Fibroblast of skin of left quadriceps (primary cell): ENCODE measurements at places on chromosomes 13 and 19.

GRCh38 chr13:44219577-44220548 lies 153.8 kb upstream of the SERP2 start:
- DNase-seq: no peak

DNA sequence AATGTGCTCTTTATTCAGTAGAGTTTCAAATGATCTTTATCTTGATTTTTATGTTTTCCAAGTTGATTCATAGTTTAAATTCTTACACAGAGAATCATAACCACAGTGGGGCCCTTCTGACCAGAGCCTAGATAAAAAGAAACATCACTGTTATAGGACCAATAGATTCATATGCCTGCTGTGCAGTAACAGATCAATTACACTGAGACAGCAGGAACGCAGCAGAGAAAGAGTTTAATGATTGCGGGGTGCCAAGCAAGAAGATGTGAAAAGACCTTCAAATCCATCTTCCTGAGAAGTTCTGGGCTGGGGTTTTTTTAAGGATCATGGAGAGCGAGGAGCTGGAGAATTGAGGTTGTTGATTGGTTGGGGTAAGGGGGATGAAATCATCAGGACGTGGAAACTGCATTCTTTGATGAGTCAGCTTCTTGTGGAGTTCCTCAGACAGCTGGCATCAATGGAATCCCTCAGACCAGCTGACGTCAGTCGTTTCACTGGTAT lies 346.6 kb downstream of the TBC1D4 start:
- DNase-seq: peak; percentile 91

GRCh38 chr13:43665388-43665787 lies 121.4 kb downstream of the ENOX1 start:
- no peak for DNase-seq

DNA sequence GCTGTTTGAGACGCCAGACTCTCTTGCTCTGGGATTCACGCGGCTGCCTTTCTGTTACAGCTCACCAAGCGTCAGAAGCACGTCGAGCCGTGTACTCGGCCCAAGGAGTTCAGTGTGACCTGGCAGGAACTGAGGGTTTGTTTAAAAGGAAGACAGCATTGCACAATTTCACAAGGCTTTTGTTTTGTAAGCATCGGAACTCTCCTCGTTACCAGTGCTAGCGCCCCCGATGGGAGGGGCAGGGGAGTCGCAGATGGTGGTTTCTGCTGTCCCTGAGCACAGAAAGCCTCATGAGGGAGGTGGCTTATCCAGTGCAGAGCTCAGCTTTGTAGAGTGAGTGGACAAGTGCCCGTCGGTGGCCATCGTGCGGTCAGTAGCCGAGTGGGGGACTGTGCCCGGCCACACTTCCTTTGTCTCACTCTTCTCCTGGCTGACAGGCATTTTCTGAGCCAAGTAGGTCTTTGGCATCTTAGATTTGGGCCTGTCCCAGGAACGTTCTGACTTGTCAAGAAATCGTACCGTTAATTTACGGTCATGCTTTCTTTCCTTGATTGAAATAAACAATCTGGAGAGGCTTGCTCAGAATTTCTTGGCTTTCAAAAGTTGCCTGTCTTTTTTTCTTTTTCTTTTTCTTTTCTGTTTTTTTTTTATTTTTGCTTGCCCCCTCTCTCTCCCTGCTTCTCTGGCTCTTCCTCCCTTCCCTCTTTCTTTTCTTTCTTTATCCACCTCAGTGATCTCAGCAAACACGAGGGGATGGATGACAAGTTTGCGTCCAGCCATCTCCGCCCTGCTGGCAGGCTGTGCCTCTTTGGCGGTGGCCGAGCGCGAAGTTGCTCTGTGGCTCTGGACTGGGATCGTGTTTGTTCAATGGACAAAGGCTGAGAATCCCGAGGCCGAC lies 7.7 kb downstream of the KDM4B start:
- peak; percentile 12 for DNase-seq

DNA sequence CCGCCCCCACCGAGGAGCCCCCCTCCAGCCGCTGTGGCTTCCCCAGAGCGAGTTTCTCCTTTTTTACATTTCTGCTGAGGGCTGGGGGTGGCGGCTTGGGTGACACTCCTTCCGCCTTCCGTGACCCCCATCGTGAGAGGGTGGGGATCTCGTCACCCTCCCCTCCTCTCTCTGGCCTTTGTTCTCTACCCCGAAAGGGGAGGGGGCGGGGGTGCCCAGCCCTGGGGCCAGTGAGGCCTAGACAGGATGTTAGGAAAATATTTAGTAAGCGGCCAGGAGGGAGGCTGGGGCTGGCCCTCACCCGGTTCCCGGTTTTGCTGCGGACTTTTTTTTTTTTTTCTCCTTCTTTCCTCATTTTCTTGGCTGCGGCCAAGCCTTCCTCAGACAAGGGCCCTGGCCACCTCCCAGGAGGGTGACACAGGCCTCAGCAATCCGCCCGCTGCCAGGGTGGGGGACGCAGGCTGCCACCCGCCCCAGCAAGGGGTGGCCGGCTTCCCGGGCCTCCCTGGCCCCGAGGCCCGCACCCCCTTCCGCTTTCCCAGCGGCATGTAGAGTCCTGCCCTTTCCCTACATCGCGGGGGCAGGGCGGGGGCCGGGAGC lies 3.9 kb downstream of the MIDN start:
- DNase-seq: peak; percentile 75

DNA sequence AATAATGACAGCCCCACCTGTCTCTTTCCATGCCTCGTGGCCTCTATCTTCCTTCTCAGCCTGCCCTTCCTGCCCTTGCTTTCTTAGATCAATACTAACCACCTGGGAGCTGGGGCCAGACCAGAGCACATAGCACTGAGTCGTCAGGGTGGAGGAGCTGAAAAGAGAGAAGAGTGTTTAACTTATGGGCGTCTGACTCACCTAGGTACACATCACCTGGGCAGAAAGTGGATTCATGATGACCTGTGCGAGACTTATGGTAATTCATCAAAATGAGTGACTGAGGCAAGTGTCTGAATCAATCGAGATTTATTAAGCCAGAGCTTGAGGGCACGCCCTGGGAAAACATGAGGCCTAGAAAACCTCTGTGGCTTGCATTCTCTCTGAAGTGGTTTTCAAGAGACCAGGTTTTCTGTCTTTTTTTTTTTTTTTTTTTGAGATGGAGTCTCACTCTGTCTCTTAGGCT lies 19.2 kb downstream of the CEACAM6 start:
- DNase-seq: no peak

GRCh38 chr13:98332222-98332621 lies 155.2 kb upstream of the RNF113B start:
- no peak for DNase-seq

DNA sequence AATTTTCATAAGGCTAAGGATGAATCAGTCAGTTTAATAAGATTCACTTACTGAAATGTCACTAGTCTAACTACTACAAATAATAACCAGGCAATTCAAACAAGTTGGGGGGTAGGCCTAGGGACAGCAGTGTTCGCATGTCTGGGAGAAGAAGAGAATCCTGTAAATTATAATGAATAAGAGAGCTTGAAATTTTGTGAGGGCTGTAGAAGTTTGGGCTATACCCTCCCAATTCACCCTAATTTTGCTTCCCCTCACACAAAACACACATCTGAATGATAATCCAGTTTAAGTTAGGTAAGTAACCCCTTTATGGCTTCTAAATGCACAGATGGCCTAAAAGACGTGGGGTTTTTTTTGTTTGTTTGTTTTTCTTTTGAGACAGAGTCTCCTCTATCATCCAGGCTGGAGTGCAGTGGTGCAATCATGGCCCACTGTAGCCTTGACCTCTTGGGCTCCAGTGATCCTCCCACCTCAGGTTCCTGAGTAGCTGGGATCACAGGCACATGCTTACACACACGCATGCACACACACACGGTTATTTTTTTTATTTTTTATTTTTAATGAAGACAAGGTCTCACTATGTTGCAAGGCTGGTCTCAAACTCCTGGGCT lies 69.9 kb downstream of the TBC1D4 start:
- no peak for DNase-seq

DNA sequence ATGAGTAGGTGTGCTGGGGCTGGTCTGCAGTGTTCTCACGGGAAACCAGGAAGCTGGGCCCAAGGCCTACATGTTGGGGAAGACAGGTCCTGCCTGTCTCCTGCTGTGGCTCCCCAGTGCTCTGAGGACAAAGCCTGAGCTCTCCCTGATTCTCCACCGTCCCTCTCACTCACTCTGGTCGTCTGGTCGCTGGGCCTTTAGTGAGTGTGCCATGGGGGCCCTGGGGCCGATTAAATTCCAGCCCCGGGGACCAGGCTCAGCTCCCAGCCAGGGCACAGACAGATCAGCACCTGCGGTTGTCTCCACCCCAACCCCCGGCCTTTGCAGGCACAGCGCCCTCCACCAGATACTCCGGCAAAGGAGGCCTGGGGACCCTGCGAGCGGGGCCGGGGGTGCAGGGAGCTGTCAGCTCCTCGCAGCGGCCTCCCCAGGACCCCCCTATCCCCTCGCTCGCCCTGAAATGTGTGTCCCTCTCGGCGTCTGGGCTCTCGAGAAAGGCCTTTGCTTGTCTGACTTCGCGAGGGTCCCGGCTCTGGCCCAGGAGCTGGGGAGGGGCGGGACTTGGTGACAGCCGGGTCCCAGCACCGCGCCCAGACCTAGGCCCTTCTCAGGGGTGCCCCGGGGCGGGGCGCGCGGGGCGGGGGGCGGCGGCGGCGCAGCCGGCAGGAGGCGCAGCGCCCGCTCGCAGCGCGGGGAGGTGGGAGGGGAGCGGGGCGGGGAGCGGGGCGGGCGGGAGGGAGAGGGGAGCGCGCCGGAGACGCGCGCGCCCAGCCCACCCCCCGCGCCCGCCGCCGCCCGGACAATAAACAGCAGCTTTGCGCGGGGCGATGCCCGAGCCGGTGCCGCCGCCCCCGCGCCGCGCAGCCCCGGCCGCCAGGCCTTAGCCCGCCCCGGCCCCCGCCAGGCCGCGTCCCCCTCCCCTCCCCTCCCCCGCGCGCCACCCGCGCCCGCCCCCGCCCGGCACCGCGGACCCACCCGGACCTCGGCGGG lies at the start of gene PALM:
Gene PALM, plus strand, starts transcription at position 782 of the 990 bp plus-strand sequence. CDS start 212 bp downstream, outside the sequence.
- no peak for DNase-seq

GRCh38 chr19:42595550-42596172 lies 937 bp upstream of the CEACAM8 start:
- DNase-seq: no peak

GRCh38 chr13:110311443-110312338 lies 4.6 kb downstream of the COL4A2 start:
- no peak for DNase-seq

DNA sequence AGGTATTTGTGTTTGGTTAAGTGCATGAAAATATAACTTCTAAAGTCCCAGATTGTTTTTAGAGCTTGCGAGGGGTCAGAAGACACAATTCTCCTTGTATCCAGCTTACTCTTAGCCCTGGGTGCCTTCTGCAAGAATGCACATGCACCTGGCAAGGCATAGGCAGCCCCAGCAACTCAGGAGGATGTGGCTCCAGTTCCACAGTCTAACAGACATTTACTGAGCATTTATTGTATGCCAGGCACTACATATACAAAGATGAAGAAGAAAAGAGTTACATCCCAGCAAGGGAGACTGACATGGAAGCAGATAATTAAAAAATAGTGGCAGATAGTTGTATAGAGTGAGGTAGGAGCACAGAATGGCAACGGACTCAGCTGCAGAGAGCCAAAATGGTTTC lies 101.1 kb upstream of the FRY start:
- DNase-seq: no peak

- DNase-seq: no peak
Observed at GRCh38 chr13:97113231-97114001, 108.7 kb upstream of the MBNL2 start.

DNA sequence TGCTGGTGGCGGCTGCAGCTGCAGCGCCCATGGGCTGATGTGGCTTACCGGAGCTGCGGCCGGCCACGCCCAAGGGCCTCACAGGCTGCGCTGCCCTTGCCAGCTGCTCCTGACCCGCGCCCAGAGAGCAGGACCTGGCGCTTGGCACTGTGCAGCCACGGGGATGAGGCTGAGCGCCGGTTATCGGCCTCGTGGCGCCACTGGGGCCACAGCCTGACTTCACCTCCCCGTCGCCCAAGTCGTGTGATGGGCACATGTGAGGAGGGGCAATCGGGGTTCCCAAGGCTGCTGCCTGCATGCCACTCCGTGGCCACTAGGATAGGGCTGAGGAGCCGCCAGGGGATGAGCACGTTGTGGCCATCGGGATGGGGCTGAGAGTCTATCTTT lies 77.2 kb upstream of the PABPC3 start:
- no peak for DNase-seq

DNA sequence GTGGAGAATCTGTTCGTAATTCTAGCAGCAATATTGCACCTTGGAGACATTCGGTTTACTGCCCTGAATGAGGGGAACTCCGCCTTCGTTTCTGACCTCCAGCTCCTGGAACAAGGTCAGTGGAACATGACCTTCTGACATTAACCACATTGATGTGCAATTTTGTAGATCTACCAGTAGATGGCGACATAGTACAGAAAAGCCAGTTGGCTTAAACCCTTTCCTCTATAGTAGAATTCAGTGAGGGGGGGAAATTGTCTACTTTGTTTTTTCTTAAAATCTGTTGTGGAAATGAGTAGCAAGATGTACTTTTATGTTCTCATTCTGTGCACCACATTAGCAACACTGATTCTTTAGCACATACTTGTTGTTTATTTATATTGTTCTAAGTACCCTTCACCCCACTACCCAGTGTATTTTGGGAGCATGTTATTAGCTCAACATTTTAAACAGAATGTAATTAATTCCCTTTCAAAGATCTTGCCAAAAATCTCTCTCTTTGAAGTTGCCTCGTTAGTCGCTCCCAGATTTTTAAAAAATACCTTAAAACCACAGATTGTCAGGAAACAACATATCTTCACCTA lies 332.2 kb downstream of the MYO16 start:
- DNase-seq: peak; percentile 15

GRCh38 chr13:27211771-27212364 lies 39.5 kb upstream of the RPL21 start:
- DNase-seq: no peak
